ENCODE measurements at places on chromosomes 1 and 21.

DNA sequence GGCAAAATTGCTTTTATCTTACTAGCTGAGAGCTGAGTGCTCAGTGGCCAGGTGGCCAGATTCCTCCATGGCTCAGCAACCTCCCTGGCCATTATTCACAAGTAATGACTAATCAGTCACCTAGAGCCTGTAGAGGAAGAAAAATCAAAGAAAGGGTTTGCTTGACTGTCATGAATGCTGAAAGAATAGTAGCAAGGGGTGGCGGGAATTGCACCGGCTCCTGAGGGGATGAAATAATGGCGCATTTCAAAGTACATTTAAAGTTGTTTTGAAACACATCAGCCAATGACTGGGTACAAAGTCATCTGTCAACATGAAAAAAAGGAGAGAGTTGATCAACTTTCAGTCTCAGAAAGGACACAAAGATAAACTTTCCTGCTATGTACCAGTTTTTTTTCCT, 99.5 kb downstream of the OMA1 start:
- DNase-seq, result no peak

DNA sequence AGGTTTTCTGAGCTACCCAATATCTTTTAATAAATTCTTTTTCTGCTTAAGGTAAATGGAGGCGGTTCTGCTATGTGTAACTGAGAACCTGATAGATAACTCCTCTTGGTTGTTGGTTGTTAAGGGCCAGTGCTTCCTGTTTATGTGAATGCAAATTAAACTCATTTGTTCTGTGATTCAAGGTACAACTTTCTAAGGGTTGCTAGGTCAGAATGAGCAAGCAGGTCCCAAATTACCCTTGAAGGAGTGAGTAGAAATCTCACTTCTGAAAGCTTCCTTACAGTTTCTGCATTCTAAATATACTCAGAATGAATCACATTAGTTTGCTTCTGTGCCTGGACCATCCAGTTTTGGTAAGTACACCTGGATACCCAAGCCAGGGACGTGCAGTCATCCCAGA, 15.5 kb upstream of the FAM78B start:
- DNase-seq, result no peak

- DNase-seq, result no peak
Observed at GRCh38 chr21:44650265-44650972, 4.0 kb downstream of the KRTAP12-4 start.

- no peak for DNase-seq
Observed at GRCh38 chr1:53145051-53145600, 2.7 kb upstream of the SLC1A7 start.

- no peak for DNase-seq
Observed at GRCh38 chr1:12692967-12693782, 22.7 kb upstream of the AADACL3 start.

GRCh38 chr1:64263335-64263734, 59.9 kb downstream of the UBE2U start:
- no peak for DNase-seq

DNA sequence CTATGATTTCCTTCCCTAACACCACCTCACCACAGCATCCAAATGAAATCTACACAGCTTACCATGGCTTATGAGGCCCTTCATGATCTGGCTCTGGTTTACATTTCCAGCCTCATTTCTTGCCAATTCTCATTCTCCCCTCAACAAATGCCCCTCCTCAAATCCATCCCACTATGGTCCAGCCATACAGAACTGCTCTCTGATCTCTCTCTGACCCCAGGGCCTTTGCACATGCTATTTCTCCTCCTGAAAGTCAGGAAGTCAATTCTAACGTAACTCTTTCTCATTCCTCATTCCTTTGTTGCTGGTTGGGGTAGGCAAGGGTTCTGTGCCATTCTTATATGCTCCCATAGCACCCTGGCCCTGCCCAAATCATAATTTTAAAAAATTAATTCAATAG, 120.0 kb downstream of the LRIG2 start:
- DNase-seq, result peak; percentile 0

DNA sequence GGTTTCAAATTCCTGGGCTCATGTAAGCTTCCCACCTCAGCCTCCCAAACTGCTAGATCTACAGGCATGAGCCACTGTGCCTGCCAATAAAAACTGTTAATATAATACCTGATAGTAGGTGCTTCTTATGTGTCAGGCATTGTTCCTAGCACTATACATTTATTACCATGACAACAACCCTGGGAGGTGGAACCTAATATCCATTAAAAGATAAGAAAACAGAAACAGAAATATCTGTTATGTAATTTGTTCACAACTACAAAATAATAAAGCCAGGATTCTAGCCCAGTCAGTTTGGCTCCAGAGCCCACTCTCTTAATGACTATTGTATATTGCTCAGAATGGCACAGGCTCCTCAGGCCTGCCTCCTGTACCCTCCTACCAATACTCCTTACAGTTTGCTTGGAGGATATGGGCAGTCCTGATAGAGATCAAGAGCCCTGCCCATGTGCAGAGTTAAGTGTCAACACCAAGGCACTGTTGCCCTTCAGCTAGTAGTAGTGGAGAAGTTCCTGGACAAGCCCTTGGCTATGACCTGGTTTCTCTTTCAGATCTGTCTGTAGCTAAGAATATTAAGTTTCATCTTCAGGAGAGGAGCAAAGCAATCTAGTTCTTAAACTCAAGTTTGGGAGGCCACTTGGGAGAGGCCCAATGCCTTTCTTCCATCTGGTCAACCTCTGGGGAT, 22.4 kb downstream of the RPL5 start:
- DNase-seq, result no peak

Data from GM13977 (cell line).